Activated naive CD4-positive, alpha-beta T cell treated with anti-CD3 and anti-CD28 coated beads, Interleukin-2, amount 50 U/mL, for 72 hours (primary cell): ENCODE measurements at places on chromosomes 16 and 17. TPM values are rescaled to one million over a fixed set of nuclear protein-coding genes. Genes with fewer than 3 reads are reported as not detected.

Gene CPNE7
- 2.8 TPM for total RNA-seq

Gene ZNF597
- total RNA-seq, result 2.0 TPM

Gene CLEC18B
- not detected for total RNA-seq

DNA sequence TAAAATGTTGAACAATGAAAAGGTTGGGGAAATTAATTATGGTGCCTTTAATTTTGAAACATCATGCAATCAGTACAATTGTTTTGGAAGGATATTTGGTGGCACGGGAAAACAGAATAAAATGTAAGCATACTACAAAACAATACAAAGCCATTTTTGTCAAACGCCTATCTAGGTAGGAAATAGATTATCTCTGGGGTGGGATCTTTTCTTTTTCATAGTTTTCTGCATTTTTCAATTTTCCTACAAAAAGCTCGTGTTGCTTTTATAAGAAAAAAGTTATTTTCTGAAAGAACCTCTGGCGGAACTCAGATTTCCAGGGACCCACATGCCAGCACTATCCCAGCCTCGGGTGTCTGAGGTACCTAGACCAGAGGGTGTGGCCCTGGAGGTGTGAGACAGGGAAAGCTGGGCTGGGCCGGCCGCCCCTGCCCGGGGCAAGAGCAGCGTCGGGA is 961 bp upstream of the MAP3K3 start:
- no peak for DNase-seq

DNA sequence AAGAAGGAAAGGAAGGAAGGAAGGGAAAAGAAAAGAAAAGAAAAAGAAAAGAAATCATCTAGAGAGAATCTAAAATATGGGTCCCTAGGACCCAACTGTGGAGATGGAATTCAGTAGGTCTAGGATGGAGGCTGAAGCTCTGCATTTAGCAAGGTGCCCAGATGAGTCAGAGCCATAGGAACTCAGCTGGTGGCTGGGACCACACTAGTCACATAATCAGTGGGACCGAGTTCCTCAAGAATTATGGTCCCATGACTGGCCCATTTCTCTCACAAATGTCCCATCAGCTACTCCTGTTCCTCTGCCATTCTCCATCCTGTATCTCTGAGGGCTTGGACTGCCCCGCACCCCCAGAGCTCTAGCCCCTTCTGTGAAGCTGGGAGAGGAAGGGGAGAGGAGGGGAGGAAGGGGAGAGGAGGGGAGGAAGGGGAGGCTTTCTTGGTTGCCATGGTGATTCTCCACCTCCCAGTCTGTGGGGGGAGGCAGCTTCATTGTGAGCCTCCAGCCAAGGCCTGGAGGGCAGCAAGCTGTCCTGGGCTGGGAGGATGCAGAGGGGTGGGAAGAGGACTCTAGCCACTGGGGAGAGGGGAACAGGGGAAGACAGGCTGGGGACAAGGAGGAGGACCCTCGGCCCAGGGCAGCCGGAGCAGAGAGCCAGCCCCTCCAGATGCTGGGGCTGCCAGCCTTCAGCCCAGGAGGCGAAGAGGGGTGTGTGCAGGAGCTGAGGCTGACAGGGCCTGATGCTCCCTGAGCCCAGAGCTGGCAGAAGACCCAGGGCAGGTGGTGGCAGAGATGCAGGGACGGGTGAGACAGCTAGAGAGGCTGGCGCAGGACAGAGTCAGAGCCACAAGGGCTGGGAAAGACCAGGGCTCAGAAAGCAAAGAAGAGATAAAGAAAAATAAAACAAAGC is 37.8 kb upstream of the LHX1 start:
- DNase-seq, result no peak

- no peak for DNase-seq
Measured at GRCh38 chr17:68822719-68823289, 132.4 kb downstream of the ABCA8 start.

DNA sequence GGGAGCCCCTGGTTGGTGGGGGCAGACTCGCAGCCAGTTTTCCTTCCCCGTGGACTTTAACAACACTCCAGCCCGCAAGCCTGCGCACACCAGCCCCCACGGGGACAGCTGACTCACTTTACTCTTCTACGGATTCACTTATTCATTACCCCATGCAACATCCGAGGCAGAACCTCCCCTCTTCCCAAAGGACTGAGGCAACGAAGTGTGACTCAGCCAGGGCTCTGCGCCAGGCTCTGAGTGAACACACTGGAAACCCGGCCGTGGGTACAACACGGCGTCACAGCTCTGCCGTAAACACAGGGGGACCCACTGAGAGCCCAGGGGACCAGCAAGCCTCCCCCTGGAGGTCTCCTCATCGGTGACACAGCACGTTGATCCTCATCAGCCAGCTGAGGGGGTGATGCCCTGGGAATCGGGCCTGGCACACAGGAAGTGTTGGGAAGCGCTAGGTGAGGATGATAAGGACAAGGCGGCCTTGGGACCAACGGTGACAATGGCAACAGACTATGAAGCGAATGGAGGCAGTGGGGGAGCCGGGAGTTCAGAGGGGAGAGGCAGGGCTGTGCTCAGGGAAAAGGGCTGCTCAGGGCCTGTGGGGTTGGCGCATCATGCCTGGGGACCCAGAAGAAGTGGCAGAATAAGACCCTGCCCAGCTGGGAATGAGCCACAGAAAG is 14.6 kb downstream of the COTL1 start:
- DNase-seq, result no peak

GRCh38 chr17:13525876-13526275 is 75.9 kb downstream of the HS3ST3A1 start:
- DNase-seq, result no peak
